ENCODE measurements at places on chromosomes 3 and 15.

- no peak for DNase-seq
These were observed 93.0 kb upstream of the HES1 start for GRCh38 chr3:194042927-194043326.

- DNase-seq, result no peak
These were observed 30.4 kb downstream of the BHLHE40 start for GRCh38 chr3:5009506-5010109.

DNA sequence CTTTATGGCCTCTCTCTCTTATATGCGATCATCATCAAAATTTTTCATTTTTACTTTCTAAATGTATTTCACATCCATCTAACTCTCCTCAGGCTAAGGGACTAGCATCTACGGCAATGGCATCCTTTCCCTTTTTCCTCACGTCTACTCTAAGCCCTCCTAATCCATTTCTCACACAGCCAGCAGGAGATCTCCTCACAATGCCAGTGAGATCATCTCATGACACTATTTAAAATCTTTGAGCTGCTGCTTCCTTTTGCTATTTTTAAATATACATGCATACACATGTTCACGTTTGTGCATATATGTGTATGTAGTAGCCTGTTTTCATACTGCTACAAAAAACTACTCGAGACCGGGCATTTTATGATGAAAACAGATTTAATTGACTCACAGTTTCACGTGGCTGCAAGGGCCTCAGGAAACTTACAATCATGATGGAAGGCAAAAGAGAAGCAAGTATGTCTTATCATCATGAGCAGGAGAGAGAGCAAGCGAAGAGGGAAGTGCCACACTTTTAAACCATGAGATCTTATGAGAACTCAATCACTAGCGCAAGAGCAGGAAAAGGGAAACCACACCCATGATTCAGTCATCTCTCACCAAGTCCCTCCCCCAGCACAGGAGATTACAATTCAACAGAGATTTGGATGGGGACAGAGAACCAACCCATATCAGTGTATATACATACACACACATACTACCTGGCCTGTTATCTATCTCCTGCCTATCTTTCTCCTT lies 599.2 kb upstream of the ROBO1 start:
- no peak for DNase-seq

DNA sequence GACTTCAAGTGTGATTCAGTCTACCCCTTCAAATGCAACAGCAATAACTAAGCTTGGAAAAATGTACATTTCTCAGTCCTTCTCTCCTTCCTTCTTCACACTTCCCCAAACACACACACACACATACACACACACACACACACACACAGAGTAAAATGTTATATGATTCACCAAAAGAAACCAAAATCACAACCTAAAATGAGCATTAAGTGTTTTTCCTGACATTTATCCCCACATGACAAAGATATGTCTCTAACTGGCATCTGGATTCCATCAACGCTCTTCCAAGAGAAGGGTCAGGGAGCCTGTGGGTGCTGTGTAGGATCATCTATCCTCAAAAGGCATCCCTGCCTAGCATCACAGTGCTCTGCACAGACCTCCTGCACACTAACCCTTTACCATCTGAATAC lies 21.0 kb downstream of the PDZRN3 start:
- DNase-seq, result no peak

GRCh38 chr15:80854104-80854503 lies 74.9 kb downstream of the CEMIP start:
- no peak for DNase-seq

DNA sequence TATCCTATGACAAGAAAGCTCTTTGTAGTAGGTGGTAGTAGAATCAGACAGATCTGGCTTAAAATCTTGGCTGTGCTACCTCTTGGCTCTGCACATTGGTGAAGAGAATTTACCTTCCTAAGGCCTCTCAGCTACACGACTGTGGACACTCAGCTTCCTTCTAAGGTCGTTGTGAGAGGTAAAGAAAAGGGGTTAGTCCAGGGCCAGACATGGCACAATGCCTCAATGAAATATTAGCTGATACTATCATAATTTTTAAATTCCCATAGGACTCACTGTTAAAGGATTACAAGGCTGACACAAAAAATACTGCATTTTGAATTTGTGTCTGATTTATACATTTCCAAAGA lies 80.4 kb downstream of the IGF1R start:
- DNase-seq, result no peak

DNA sequence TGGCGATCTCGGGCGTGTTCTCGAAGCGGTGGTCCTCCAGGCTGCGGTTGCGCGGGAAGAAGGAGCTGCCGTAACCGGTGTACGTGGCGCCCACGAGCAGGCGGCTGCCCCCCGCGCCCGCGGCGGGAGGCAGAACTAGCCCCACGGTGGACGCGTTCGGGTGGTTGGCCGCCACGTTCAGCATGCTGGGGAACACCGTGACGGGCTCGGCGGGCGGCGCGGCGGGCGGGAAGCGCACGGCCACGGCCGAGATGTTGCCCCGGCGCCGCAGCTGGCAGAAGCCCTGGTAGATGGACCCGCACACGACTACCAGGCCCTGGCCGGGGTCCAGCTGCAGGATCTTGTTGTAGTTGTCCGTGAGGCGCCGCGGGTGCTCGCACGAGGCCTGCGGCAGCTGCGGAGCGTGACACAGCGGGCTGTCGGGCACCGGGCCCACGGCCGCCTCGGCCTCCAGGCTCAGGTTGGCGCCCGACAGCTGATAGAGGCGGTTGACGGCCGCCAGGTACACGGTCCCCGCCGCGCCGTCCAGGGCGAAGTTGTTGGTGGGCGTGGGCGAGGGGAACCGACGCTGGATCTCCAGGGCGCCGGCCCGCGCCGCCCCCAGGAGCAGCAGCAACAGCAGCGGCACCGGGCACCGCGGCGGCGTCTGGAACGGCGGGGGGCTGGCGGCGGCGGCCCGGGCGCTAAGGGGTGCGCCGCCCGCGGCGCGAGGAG lies 397 bp downstream of the PLXND1 start:
- no peak for DNase-seq

GRCh38 chr15:93213281-93213680 lies 124.3 kb upstream of the RGMA start:
- no peak for DNase-seq

DNA sequence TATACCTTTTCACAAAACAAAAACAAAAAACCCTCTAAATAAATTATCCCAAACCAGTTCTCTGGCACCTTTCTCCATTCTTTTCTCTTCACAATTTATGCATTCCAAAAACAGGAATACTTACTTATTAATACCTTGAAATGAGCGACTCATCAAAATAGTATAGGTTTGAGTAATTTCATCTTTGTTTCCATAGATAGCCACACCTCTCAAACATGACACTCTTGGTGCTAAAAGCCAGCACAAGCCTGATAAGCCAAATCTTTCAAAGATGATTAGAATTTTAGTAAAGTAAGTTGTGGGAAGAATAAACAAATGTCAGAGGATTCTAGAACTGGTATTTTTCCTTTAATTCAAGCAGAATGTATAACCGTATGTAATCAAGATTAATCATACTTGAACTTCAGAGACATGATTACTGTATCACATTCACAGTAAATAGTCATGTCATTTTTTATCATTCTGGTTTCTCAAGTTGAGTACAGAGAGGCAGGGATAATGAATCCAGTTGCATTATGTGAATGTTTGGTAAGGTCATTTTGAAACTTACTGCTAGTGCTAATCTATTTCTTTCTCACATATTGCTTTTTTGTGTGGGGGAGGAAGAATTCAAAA lies 12.1 kb upstream of the WDR5B start:
- no peak for DNase-seq

GRCh38 chr15:93562395-93563123 lies 473.5 kb upstream of the RGMA start:
- no peak for DNase-seq

DNA sequence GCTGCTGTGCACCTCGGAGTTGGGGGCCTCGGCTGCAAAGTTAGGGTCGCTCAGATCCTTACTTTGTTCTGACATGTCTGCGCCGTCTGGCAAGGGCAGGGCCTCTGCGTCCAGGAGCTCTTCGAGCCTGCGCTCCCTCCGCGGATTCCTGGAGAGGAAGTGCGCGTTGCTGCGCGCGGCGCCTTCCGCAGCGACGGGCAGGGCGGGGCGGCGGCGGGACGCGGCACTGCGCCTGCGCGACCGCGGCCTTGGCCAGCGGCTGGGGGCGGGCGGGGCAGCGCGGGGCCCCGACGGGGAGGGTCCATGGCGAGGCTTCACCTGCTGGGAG lies at the start of gene NDN:
NDN (minus strand) TSS at position 163 of the 328 bp plus-strand sequence; CDS start at position 75, 88 bp downstream.
- no peak for DNase-seq

- DNase-seq, result no peak
These were observed 81.1 kb downstream of the SOX14 start for GRCh38 chr3:137845194-137845593.

DNA sequence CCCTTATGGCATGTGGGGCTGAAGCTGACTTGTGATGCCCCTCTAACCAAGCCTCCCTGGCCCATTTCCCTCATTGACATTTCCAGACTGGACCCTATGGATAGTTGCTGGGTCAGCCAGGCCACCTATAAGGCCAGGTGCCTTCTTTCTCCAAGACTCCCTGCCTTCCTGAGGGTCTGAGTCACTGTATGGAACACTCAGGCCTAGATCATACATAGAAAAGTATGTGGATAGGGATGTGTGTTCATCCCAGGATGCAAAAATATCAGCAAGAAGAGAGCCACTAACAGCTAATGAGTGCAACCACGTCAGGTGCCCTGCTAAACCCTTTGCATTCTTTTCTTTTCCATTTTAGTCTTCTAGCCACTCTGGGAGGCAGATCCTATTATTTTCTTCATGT lies 168.4 kb upstream of the WNT5A start:
- DNase-seq, result no peak

GRCh38 chr3:135944831-135945230 lies 20.7 kb upstream of the PPP2R3A start:
- DNase-seq, result no peak

DNA sequence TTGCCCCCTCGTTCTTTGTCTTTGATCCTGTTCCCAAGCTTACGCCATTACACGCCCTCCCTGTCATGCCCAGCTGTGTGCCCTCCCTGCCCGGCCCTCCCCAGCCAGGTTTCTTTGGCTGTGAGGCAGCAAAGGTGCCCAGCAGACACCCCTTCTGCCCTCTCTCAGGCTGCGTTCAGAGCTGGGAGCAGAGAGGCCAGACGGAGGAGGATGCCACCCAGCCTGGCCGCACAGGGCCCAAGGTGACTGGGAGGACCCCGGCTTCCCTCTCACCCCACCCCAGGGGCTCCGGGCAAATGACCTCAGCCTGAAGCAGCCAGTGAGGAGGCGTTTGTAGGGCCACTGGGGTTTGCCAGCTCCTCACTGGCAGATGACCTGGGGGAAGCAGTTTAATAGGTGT lies 30.8 kb upstream of the LACTB start:
- DNase-seq, result no peak

DNA sequence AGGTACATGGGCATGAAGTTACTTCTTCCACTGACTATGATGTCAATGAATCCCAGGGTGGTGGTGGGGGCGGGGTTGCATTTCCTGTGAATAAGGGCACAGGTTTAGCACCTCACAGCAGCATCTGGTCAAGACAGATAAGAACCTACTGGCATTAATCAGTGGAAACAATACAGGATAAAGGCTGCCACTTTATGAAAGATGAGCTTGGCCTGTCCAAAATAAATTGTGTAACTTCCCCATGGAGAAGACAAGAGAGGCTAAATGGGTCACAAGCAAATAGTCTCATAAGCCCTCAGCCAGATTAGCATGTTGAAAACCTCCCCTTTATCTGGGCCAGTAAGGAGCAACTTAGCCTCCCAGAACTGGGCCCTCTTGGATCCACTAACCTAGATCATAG lies 27.4 kb upstream of the PLSCR2 start:
- DNase-seq, result no peak

All from CD8-positive, alpha-beta T cell (primary cell).